Hindlimb muscle (tissue), 1 donor: ENCODE measurements at places on chromosomes 4 and X. TPM values are rescaled to one million over a fixed set of nuclear protein-coding genes. Genes with fewer than 3 reads are reported as not detected.

GRCh38 chr4:98482847-98483806, 175.3 kb downstream of the TSPAN5 start:
- no peak for DNase-seq

- DNase-seq = no peak
These were observed 32.3 kb downstream of the BBS12 start for GRCh38 chr4:122764821-122765215.

GRCh38 chrX:56798866-56799758, 70.1 kb downstream of the NBDY start:
- no peak for DNase-seq

- DNase-seq = no peak
These were observed 7.1 kb downstream of the PRAF2 start for GRCh38 chrX:49066690-49067089.

The ADGRG4 gene
- polyA plus RNA-seq = not detected

GRCh38 chr4:172514011-172514410, 654.6 kb upstream of the GALNT7 start:
- no peak for DNase-seq

The LEF1 gene
- polyA plus RNA-seq = 5.5 TPM

GRCh38 chr4:8123389-8123788, 35.2 kb downstream of the ABLIM2 start:
- no peak for DNase-seq

DNA sequence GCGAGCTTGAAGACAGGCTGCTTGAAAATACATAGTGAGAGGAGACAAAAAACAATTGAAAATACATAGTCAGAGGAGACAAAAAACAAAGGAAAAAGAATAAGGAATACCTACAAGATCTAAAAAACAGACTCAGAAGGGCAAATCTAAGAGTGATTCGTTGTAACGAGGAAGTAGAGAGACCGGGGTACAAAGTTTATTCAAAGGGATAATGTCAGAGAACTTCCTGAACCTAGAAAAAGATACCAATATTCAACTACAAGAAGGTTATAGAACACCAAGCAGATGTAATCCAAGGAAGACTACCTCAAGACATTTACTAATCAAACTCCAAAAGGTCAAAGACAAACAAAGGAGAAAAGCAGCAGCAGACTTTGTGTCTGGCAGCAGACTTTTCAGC, 165.6 kb downstream of the NEK1 start:
- DNase-seq = no peak

The FGD1 gene
- polyA plus RNA-seq = 17.2 TPM

The SCFD2 gene
- polyA plus RNA-seq = 10.3 TPM

DNA sequence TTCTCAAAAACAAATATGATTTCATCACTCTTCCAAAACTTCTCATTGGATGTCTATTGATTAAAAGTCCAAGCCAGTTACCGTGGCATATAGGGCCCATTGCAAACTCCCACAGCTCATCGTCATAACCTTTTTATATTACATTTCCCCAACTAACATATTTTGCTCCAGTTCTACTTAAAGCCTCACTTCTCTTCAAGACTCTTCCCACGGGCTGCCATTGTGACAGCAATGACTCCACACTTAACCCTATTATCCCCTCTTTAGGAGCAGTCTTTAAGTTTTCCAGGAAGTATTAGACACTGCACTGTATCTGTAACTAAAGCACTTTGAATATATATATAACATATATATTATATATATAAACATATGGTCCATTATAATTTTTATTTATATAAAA, 44.5 kb downstream of the DTHD1 start:
- DNase-seq = no peak

DNA sequence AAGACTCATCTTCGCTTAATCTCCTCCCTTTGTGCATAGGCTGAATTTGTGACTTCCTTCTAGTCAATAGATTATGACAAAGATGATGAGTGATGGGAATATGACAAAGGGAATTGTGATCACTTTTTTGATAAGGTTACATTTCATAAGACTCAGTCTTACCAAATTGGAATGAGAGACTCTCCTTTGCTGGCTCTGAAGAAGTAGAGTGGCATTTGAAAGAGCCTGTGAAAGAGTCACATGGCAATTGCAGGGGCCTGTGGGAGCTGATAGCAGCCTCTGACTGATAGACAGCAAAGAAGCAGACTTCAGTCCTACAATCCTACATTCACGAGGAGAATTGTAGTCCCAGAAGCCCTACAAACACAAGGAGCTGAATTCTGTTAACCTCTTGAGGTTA, 44.9 kb upstream of the ADAMTS3 start:
- no peak for DNase-seq

DNA sequence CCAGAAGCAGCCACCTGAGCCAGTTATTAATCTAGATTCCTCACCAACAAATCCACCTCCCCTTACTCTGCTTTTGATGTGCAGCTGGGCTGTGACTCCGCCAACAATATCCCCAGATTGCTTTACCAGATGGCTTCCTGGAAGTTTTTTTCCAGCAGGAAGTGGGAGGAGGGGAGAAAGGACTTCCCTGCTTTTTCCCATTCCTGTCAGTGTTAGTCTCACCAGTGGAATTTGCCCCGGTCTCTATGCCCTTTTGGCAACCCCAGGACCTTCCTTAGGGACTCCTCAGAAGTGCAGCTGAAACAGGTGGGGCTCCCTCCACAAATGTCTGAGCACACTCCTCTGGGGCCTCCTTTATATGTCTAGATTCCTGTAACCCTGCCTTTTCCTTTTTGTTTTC, 465.2 kb upstream of the IGFBP7 start:
- DNase-seq = peak; percentile 66

The TMPRSS11E gene
- not detected for polyA plus RNA-seq

DNA sequence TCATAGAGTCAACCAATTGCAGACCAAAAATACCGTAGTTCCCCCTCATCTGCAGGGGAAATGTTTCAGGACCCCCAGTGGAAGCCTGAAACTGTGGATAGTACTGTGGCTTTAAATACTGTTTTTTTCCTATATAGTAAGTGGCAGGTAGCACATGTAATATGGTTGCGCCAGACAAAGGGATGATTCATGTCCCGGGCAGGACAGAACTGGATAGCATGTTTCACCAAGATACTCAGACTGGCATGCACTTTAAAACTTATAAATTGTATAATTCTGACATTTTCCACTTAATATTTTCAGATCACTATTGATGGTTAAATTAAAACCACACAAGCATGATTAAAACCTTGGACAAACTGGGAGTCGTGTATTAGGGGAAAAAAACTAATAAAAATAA, 276.3 kb upstream of the AGA start:
- no peak for DNase-seq

The TMEM192 gene
- polyA plus RNA-seq = 14.4 TPM

GRCh38 chrX:113470166-113470565, 629.5 kb upstream of the AMOT start:
- no peak for DNase-seq

- DNase-seq = no peak
These were observed 123.3 kb upstream of the STIM2 start for GRCh38 chr4:26737385-26737784.

GRCh38 chr4:7411491-7411890, 23.2 kb downstream of the PSAPL1 start:
- DNase-seq = no peak

The HDX gene
- polyA plus RNA-seq = 3.9 TPM

- DNase-seq = no peak
These were observed 66.3 kb downstream of the TSPAN7 start for GRCh38 chrX:38627683-38628082.

The CCNB3 gene
- polyA plus RNA-seq = 2.0 TPM

GRCh38 chrX:135477576-135477975, 42.9 kb upstream of the INTS6L start:
- peak; percentile 23 for DNase-seq

DNA sequence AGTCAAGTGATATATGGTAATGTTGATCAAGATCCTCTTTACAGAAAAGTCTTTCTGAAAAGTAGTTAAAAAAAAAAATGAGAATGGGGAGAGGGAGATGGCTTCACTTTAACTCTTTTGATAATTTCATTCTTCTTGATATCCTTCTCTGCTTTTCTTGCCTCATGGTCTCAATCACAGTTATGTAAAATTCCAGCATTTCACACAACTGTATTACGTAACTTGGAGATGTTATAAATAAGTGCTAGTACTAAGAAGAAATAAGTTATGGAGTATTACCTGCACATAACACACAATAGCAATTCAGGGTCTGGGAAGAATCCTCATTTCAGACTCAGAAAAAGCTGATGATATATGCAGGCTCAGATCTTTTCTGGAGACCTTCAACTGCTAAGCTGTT, 22.0 kb downstream of the RUFY3 start:
- no peak for DNase-seq

DNA sequence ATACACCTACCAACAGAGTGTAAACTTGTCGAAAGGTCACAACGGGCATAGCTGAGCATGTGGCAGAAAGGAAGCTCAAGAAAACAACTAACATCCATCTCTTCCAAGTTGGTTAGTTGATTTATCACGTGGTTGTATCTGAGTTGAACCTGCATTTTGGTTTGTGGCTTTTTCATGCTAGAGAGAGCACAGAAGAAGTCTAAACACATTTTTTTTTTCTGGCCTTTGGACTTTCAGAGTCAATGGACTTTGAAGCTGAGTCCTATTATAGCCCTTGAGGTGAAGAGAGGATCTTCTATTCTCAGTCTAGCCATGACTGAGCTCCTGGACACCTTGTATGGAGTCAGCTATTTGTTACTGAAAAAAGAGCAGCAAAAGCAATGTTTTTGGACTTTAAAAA, 150.6 kb upstream of the TRPC5 start:
- DNase-seq = no peak

The SLC25A43 gene
- polyA plus RNA-seq = 6.9 TPM

DNA sequence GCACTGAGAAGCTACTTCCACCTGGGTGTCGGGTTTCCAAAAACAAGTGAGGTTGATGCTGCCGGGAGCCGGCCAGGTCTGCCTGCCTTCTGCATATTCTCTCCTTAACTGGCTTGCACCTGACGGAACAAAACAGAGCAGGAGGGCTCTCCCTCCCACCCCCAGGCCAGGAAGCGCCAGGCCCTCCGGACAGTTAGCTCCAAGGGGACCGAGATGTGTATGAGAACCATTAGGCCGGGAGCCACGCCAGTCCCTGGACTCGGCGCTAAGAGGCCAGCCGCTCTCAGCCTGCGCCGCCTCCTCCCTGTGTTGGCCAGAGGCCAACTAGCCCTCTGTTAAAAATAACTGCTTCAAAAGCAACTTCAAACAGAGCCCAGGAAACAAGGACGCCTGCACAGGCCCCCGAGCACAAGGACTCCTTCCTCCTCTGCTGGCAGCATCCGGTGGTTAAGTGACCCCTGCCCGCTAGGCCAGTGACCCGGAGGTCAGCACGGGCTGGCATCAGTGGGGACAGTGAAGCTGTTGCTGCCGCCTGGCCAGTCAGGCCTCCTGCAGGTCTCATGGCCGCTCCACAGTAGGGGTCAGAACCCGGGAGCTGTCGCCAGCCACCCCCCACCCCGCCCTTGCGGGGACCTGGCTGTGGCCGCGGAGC, 107.9 kb downstream of the ABLIM2 start:
- peak; percentile 73 for DNase-seq

The FOXR2 gene
- polyA plus RNA-seq = not detected

DNA sequence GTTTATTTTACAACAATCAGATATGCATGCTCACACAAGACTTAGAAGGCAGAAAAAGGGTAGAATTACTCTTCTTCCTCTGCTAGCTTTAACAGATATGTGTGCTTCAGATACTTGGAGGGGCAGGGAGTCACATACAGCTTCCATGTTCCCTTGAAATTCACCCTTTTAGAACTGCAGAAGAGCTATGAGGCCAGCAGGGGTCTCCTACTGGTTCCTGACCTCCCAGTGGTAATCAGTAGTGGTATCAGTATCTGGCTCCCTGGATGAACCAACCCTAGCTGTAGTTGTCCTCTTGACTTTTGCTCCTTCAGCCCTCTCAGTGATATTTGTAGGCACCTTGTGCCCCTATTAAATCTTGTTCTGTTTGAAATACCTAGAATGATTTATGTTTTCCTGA, 81.5 kb downstream of the RCHY1 start:
- DNase-seq = no peak

The SORCS2 gene
- polyA plus RNA-seq = 6.9 TPM

The XAGE1A gene
- not detected for polyA plus RNA-seq

The CXCL13 gene
- 8.9 TPM for polyA plus RNA-seq

DNA sequence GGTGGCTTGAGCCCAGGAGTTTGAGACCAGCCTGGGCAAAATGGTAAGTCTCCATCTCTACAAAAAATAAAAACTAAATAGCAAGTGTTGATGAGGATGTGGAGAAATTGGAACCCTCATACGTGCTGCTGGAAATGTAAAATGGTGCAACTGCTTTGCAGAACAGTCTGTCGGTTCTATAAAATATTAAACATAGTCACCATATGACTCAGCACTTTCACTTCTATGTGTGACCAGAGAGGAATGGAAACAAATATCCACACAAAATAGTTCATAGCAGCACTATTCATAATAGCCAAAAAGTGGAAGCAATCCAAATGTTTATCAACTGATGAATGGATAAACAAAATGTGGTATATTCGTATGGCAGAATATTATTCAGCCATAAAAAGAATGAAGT, 60.8 kb upstream of the FMR1 start:
- no peak for DNase-seq

DNA sequence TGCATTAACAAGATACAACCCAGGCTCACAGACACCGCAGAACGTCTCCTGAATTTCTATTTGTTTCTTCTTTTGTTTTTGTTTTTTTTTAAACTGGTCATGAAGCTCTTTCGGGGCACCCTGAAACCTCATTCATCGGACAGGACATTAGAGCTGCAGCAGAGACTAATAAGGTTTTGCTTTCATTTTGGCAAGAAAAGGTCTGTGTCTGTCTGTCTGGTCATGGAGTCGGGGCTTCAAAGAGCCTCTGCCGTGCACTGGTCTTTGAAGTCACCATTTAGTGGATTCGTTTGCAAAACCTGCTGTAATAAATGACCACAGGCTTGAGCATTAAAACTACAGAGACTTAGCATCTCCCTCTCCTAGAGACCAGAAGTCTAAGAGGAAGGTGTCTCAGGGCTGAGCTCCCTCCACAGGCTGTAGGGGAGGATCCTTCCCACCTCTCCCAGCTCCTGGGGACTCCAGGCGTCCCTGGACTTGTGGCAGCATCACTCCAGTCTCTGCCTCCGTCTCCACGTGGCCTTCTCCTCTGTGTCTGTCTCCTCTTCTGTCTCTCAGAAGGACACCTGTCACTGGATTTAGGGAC, 247.5 kb downstream of the CRLF2 start:
- DNase-seq = no peak

The PROM1 gene
- polyA plus RNA-seq = 44.6 TPM

- DNase-seq = no peak
These were observed 8.3 kb upstream of the ZXDB start for GRCh38 chrX:57583477-57583876.

- DNase-seq = no peak
These were observed 301.6 kb downstream of the ARHGAP24 start for GRCh38 chr4:85776579-85776978.

- DNase-seq = no peak
These were observed 37.7 kb downstream of the HAND2 start for GRCh38 chr4:173492315-173492714.

The ERAS gene
- polyA plus RNA-seq = not detected

- no peak for DNase-seq
These were observed 341.5 kb downstream of the ARHGAP10 start for GRCh38 chr4:148073349-148073748.

DNA sequence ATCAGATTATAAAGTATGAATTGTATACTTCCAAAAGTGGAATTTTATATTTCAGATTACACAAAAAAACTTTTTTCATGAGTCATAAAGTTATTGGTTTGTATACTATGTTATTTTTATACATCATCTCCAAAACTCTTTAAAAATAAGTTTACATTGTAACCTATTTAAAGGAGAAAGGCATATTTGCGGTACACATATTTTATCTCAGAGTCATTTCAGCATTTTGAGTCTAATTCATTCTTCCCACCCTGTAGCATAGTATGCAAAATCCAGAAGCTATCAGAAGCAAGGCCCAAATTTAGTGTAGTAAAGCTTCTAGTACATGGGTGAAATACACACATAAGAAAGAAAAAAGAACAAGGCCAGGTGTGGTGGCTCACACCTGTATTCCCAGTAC, 80.3 kb downstream of the AWAT2 start:
- DNase-seq = no peak
